ENCODE measurements at places on chromosomes 16 and 17.

DNA sequence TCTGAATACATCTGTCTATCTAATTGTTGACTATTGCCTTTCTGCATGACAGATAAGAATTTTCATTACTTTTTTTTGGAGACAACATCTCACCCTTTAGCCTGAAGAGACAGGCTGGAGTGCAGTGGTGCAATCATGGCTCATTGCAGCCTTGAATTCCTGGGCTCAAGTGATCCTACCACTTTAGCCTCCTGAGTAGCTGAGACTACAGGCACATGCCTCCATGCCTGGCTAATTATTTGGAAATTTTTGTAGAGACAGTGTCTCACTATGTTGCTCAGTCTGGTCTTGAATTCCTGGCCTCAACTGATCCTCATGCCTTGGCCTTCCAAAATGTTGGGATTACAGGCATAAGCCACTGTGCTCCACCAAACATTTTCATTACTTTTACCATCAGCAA is 99.8 kb upstream of the ELAC2 start:
- no peak for DNase-seq

DNA sequence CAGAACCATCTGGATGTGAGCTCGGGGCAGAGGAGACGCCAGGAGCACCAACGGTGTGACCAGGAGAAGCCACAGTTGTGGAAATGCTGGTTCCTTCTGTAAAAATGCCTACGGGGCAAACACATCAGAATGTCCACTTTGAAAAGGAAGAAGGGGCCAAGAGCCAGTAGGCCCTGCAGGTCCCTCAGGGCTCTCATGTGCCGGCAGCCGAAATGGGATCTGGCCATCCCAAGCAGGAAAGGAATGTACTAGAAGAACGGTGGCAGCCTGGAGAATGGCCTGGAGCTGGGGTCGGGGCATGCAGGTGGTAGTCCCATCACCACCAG is 162.1 kb upstream of the PLCG2 start:
- DNase-seq, result no peak

GRCh38 chr17:8138374-8138671 is 13.9 kb downstream of the PER1 start:
- DNase-seq, result no peak

DNA sequence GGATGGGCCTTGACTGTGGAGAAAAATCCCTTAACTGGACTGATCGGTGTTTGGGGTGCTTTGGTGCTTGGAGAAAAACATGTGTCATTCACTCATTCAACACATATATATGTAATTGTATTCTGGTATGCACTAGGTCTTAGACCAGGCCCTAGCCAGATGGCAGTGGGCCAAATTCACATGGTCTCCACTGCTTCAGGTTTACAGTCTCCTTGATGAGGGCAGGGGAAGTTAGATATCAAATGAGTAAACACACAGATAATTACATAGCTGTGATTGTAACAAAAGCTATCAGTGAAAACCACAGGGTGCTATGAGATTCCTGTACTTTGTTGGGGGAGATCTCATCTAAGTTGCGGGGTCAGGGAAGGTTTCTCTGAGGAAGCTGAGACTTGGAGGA is 78.8 kb downstream of the WWP2 start:
- DNase-seq, result no peak

DNA sequence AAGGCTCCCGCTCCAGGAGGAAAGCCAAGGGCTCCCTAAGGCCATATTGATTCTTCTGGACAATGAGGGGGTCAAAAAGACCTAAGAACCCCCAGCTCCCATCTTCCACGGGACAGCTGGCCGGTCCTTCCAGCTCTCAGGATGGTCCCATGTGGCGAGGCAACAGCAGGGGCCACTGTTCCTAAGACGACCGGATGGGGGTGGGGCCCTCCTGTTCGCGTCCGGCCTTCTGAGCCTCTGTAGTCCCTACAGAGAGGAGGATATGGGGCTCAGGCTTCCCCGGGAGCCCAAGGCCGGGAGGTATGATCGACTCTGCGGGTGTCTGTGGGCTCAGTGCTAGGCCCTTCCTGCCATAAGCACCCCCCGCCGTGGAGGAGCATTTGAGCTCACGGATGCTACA is 6.0 kb upstream of the DCXR start:
- DNase-seq, result no peak

DNA sequence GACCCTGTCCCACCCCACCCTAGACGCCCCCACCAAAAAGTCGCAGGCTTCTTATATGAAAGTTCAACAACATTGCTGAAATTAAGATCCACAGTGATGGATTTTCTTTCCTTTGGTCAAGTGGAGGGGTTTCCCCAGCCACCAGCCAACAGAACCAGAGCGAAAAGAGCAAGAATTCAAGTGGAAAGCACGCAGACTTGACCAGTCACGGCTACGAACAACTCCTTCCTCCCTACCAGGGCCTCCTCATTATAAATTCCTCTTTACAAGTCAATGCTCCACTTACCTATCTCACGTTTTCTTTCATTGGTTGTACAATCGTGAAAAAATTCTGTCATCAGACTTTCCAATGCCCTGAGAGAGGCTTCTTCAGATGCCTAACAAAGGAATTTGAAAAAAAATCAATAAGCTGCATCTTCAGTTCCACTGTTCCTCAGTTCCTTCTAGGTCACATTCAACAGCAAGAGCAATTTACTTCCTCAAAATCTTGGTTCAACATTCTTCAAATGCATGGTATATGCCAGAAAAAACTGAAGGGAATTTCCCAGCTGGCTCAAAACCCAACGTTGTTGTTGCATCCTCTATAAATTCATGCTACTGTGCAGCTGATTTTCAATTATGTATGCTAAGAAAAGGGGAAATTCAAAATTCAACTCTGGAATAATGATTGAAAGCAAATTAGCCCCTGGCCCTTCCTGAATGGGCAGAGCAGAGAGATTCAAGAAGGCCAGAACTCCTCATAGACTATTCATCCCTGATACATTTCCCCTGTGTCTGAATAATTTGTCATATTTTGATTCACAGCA is 30.9 kb downstream of the XPO6 start:
- DNase-seq, result peak; percentile 69

DNA sequence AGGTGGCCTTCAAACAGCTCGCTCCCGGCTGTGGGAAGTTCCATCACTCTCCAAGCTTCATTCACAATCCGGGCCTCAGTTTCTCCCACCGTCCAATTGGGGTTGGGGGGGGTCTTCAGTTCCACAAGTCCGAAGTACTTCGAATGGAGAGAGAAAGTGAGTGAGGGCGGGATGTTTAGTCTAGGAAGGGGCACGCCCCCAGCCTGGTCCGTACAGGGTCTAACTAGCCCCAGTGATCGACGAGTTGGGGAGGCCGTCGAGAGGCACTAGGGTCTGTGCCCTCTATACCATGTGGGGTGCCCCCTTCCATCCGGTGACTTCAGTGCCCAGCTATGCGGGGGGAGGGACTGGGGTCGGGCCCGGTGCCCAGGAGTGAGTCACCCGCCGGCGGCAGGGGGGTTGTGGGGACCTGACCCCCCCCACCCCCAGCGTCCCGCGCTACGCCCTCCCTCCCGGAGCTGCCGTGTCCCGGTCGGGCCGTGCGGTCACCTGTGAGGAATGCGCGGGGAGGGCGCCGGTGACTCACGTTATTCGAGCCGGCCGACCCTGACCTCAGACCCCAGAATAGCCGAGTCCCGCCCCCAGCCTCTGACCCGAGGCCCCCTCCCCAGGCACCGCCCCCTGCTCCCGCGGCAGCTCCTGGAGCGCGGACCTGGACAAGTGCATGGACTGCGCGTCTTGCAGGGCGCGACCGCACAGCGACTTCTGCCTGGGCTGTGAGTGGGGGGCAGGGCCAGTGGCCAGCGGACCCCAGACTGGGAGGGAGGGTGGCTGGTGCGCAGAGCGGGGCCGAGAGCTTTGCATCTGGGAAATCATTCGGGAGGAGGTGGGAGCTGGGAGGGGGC is 658 bp downstream of the TNFRSF12A start:
- peak; percentile 91 for DNase-seq

GRCh38 chr17:79001190-79002020 is 8.2 kb downstream of the CANT1 start:
- no peak for DNase-seq

- DNase-seq, result no peak
Measured at GRCh38 chr16:66653581-66654350, 42.8 kb downstream of the CMTM4 start.

- DNase-seq, result no peak
Measured at GRCh38 chr16:87229230-87230188, 87.7 kb downstream of the C16orf95 start.

DNA sequence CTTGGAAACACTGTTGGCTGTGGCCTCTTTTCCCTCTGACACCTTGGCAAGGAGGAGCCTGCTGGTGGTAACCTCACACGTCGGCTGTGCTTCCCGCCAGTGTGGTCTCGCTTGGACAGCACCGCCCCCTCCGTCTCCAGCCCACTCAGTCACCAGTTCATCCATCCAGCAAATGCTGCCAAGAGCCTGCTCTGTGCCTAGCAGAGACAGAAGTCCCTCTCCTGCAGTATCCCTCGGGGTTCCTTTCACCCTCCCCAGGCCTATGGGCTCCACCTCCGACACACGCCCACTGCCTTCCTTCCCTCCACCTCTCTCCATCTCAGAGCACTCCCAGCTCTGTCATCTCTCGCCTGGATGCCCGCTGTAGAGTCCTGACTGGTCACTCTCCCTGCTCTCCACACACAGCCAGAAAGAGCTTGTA is 12.3 kb downstream of the CACNG4 start:
- DNase-seq, result no peak

GRCh38 chr17:80012765-80013741 is 22.6 kb downstream of the TBC1D16 start:
- no peak for DNase-seq

DNA sequence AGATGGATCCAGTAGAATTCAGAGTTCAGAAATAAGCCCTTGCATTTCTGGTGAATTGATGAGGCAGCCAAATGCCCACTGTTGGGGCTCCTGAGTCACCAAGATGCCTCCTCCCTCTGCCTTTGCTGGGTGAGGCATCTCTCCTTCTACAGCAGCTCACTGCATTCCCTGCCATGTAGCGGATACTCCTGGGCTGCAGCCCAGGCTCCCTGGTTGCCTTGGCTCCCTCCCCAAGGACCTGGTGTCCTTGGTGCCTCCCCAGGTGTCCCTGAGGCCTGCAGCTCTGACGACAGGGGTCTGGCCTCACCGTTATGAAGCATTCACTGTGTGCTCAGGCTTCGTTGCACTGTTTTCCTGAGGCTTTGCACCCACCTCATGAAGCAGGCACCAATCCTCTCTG is 7.7 kb downstream of the RAP1GAP2 start:
- no peak for DNase-seq

GRCh38 chr17:58176200-58176599 is 9.4 kb downstream of the OR4D2 start:
- no peak for DNase-seq

GRCh38 chr17:30134551-30134950 is 17.9 kb downstream of the NSRP1 start:
- DNase-seq, result no peak

DNA sequence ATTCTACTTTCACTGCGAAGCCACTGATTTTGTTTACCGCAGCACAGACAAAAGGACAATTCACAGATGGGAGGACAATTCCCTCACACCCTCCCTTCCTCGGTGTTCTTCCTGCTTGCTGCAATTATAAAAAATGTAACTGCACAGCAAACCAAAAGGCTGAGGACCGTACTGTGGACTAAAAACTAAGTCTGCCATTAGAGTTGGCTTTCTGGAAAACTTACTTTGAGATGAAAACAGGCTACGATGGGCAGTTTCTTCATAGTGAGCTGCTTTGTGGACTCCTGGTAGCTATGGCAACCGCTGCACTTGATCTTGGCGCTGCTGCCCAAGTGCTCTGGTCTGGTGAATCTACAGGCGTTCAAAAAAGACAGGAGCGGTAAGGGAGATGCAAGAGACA is 35.2 kb downstream of the USP22 start:
- no peak for DNase-seq

DNA sequence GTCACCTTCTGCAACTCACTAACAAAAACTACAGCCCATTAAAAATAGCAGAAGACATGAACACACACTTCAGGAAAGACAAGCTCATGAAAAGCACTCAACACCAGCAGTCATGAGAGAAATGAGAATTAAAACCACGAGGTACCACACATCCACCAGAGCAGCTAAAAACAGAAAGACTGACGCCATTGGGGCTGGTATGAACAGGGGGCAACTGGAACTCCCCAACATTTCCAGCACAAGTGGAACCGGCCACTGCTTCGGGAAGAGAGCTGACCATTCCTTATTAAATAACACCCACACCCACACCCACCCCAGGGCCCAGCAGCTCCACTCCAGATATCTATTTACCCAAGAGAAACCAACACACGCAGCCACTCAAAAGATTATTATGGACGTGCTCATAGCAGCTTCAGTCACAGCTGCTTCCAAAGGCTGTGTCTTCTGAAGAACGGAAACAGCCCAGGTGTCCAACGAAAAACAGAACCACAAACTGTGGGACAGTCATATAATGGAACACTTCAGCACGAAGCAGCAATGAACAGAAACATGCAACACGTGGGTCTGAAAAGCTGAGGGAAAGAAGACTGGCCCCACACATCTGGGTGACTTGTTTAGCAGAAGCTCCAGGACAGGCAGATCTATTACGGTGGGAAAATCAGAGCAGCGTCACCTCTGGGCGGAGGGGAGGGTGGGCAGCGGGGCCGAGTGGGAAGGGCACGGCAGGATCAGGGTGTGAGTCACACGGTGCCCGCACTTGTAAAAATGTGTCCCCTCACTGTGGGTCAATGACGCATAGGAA is 41.1 kb downstream of the KLHDC4 start:
- no peak for DNase-seq

DNA sequence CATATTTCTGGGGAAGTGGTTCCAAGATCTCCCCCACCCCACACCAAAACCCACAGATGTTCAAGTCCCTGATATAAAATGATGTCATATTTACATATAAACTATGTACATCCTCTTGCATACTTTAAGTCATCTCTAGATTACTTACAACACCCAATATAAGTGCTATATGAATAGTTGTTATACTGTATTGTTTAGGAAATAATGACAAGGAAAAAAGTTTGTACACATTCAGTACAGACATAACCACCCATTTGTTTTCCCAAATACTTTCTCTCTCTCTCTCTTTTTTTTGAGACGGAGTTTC is 11.5 kb downstream of the CFDP1 start:
- DNase-seq, result no peak

DNA sequence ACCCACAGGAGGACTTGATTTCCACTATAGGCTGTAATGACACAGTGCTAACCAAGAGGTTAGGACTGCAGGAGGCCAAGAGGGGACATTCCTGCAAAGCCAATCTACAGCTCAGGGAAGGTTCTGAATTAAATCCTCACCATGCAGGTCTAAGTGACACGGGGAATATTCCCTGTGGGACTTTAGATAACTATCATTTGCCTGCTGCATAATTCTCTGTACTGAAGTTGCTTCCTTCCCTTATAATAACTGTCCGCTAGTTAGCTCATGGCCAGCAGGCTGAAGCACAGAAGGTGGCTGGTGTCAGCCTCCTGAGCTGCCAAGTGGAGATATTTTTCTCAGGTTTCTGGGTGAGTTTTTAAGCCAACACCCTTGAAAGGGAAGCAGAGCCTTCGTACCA is 74.6 kb upstream of the SOX9 start:
- no peak for DNase-seq

- no peak for DNase-seq
Measured at GRCh38 chr16:11163761-11164261, 92.2 kb downstream of the SOCS1 start.

- no peak for DNase-seq
Measured at GRCh38 chr17:16927641-16928321, 44.1 kb downstream of the TNFRSF13B start.
